ENCODE measurements at places on chromosomes 3 and 15. TPM values are rescaled to one million over a fixed set of nuclear protein-coding genes. Genes with fewer than 3 reads are reported as not detected.

GRCh38 chr15:36271048-36271447 is 308.4 kb upstream of the CDIN1 start:
- no peak for DNase-seq
- H3K27me3 ChIP-seq, result no peaks in the 10 kb centered on the region
- no peak overlapping the region for H3K27ac ChIP-seq
- no peak overlapping the region for H3K4me3 ChIP-seq
- no peaks in the 10 kb centered on the region for H3K36me3 ChIP-seq

DNA sequence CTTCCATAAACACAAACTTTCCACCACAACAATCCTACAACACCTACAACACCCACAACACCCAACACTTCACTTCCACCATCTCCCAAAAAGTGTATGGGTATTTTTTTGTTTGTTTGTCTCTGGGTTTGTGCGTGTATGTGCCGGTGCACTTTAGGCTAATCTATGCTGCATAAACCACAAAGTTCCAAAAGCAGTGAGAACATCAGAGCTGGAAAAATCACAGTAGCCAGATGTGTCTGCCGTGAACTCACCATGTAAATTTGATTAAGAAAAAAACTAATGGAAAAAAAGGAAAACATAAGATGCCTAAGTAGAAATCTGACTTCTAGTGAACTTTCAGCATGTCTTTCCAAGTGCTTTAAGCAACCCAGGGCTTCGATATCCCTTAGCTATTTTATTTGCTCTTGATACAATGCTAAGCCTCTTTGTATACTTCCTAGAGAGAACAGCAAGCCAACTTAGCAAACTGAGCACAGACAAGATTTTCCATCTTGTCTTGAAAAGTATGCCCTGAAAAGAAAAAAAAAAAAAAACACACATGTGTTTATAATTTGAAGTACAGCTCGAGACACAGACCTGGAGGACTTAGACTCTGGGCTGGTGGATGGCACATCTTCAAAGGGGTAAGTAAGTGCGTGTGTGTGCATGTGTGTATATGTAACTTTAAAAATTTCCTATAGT is 91.4 kb downstream of the WWTR1 start:
- H3K4me3 ChIP-seq, result no peak overlapping the region
- H3K4me1 ChIP-seq, result peaks cover 2% of the 10 kb centered on the region
- no peak overlapping the region for H3K27ac ChIP-seq
- peaks cover 5% of the 10 kb centered on the region for H3K36me3 ChIP-seq
- DNase-seq, result no peak

GRCh38 chr3:121531269-121531668 is 14.5 kb downstream of the POLQ start:
- H3K27ac ChIP-seq, result no peak overlapping the region
- no peak overlapping the region for H3K4me3 ChIP-seq
- no peaks in the 10 kb centered on the region for H3K27me3 ChIP-seq
- H3K36me3 ChIP-seq, result peaks cover 3% of the 10 kb centered on the region

DNA sequence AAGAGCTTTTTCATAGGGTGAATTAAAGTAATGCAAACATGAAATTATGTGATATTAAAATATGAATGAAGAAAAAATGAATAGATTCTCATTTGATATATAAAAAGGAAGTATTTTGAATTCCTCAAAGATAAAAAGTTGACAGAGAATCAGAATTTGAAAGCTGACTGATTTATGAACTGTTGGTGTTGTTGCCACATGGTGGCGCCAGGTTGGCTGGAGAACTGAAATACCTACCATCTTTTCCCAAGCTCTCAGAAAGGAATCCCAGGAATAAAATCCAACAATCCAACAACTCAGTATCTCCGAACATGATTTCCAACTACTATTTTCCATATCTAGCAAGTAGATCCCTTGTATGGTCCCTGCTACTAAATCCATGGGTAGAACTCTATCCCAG is 3.1 kb downstream of the MYRIP start:
- no peak for DNase-seq
- H3K27ac ChIP-seq, result no peak overlapping the region
- no peak overlapping the region for H3K4me3 ChIP-seq
- H3K27me3 ChIP-seq, result peaks cover 47% of the 10 kb centered on the region

Gene TXNRD3
- 11.0 TPM for polyA plus RNA-seq

Gene EIF4E3
- 0.79 TPM for polyA plus RNA-seq

GRCh38 chr3:129398803-129399144 is 29.7 kb downstream of the EFCAB12 start:
- peaks cover 19% of the 10 kb centered on the region for H3K36me3 ChIP-seq
- peak overlapping the region; percentile 92 for H3K4me3 ChIP-seq
- H3K27ac ChIP-seq, result peak overlapping the region; percentile 86
- no peaks in the 10 kb centered on the region for H3K27me3 ChIP-seq
- no peak for DNase-seq

DNA sequence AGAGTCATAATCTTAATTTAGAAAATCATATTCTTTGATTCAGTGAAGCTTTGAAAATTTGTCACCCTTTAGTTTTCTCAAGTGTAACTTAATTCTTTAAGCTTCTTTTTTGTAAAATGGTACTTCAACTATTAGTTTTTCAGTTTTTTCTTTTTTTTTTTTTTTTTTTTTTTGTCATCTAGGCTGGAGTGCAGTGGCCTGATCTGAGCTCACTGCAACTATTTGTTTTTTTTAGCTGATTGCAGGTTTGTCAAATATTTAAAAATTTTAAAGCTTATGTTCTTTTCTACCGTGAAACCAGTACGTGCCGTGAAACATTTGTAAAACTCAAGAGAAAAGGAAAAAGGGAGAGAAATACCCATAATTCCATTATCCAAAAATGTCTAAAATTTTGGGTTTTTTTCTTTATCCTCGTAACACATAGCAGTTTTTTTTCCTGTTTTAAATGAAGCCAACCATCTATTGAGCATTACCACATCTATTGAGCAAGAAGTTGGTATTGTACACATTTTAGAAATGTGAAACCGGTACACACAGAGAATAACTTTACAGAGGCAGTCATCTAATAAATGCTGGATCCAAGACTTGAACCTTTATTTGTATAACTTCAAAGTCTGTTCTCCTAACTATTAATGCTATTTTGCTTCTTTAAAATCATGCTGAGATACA is 25.7 kb downstream of the ECT2 start:
- H3K4me3 ChIP-seq, result no peak overlapping the region
- DNase-seq, result no peak
- no peaks in the 10 kb centered on the region for H3K27me3 ChIP-seq
- peaks cover 7% of the 10 kb centered on the region for H3K36me3 ChIP-seq

Gene SENP2
- polyA plus RNA-seq, result 8.7 TPM

- DNase-seq, result no peak
- no peak overlapping the region for H3K27ac ChIP-seq
- no peaks in the 10 kb centered on the region for H3K4me1 ChIP-seq
- H3K36me3 ChIP-seq, result no peaks in the 10 kb centered on the region
- peaks cover 3% of the 10 kb centered on the region for H3K27me3 ChIP-seq
These were observed 15.1 kb downstream of the PDZRN3 start for GRCh38 chr3:73609655-73610054.

- H3K4me3 ChIP-seq, result no peak overlapping the region
- no peaks in the 10 kb centered on the region for H3K27me3 ChIP-seq
- H3K36me3 ChIP-seq, result no peaks in the 10 kb centered on the region
- peaks cover 15% of the 10 kb centered on the region for H3K4me1 ChIP-seq
These were observed 70.1 kb downstream of the SLC12A8 start for GRCh38 chr3:125142420-125142778.

Gene C3orf22
- not detected for polyA plus RNA-seq

DNA sequence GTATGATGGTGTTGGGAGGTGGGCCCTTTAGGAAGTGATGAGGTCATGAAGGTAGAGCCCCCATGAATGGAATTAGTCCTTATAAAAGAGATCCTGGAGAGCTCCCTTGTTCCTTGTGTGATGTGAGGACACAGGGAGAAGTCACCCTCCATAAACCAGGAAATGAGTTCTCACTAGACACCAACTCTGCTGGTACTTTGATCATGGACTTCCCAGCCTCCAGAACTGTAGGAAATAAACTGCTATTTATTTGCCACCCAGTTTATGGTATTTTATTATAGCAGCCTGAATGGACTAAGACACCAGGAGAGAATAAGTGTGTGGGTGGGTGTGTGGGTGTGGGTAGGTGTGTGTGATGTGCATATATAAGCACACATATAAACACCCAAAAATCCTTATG is 71.9 kb downstream of the MYH15 start:
- H3K4me1 ChIP-seq, result no peaks in the 10 kb centered on the region
- DNase-seq, result no peak
- H3K27ac ChIP-seq, result no peak overlapping the region

GRCh38 chr3:51706788-51707731 is at the start of gene GRM2:
Gene GRM2 (plus strand): TSS chr3:51707068. CDS start chr3:51708984, 1,916 bp downstream.
- H3K36me3 ChIP-seq, result peaks cover 6% of the 10 kb centered on the region
- no peak for DNase-seq
- H3K4me1 ChIP-seq, result peaks cover 4% of the 10 kb centered on the region
- peak within 1 kb of the TSS; percentile 40 for H3K4me3 ChIP-seq
